ENCODE measurements at places on chromosomes 5 and 9.

DNA sequence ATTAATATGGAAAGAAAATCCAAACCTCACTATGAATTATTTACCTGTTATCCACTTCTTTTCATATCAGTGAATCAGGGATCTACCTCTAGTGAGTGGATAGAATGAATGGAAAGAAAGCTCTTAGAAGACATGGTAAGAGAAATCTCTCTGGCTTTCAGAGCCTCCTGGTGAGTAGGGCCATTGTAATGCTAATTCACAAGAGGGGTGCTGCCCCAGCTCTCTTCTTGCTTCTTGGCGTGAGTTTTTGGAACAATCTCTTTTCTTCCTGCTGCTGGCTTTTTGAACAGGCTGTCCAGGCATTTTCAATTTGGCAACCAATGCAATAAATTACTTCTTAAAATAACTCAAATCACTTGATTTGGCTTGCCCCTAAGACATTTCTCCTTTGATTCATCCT lies 49.9 kb upstream of the KCNN2 start:
- no peak for DNase-seq

DNA sequence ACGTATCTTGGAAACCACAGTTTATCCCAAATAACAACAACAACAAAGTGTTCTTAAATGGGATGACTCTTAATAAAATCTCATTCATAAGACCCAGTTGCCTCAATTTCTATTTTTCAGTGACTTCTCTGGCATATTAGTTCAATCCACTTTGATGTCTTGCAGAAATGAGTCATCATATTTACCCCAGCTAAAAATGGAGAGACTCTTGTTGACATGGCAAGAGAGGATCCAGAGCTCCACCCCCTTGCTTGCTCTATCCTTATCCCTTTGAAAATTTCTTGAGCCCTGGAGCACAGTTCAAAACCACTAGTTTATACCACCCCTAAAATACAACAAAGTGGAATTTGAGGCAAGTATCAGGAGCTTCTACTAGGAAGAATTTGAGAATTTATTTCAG lies 20.8 kb downstream of the VCAN start:
- no peak for DNase-seq

- no peak for DNase-seq
Measured at GRCh38 chr9:16396389-16396788, 474.1 kb downstream of the BNC2 start.

DNA sequence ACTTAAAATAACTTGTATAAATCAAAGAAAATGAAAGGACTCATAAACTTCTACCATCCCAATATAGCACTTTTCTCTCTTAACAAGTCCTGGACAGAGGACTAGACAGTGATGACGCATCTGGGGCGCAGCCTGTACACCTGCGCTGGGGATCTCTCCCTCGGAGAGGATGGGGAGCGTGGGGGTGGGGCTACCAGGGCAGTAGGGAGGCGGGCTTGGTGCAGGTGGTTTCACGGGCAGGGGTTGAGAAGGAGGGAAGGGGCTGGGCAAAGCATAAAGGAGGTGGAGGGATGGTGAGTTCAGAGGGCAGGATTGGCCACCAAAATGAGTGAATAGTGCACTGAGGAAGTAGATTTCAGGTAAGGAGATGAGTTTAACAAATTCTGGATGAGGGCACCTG lies 41.1 kb downstream of the STC2 start:
- DNase-seq, result no peak

DNA sequence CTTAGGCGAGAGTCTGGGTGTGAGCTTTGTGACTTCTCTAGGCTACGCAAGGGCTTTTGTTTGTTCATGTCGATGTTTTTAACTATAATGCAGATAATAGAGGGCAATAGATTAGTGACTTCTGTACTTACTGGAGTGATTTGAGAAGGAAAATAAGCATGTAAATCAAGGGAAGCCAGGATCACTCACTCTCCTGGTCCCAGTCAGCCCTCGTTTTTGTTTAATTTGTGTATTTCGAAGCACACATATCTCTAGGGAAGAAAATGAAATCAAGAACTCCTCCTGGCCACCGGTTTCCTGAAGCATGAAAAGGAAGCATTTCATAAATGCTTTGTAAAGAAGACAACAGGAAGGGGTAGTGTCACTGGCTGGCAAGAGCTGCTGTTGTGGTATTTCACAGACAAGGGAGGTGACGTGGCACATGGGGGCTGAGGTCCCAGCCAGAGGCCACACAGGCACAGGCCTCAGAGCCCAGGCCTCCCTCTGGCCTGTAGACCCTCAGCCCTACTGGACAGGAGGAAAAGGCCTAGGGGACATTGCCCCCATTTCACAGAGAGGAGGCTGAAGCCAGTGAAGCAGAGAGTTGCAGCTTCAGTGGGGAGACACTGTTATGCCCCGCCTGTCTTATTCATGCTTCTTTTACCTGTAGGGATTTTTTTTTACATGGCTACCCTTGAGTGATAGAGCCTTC lies 34.1 kb downstream of the IRF1 start:
- peak; percentile 72 for DNase-seq

DNA sequence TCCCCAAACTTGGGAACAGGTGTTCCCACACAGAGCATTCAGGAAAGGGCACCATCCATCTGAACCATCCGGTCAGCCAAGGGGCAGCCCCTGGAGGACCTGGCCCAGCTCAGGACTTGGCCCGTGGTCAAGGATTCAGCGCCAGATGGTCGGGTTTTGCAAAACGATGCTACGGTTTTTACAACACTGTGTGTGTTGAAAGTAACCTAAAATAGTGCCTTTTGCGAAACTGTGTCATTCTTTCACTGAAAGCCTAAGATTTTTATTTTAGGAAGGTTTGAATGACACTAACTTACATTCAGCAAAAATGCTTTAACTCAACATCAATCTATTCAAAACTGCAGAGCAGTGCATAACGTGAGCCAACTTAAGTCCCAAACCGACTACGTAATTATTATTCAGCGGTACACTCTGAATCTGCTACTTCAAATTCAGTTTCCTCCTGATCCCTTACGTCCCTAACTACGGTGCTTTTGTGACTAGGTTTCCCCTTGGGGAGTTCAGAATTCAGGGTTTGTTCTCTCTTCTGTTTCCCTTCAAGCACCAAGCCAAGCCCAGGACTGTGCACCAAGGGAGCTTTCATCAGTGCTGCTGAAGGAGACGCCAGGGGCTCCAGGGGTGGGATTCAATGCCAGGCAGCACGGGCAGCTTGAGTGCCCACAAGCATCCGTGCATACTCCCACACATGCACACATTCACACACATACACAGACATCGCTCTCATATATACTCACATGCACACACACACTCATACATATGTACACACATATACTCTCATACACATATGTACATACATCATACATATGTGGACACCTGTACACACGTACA lies 25.8 kb downstream of the LPCAT1 start:
- DNase-seq, result no peak
